ENCODE measurements at places on chromosomes 7 and 10.
A peak's percentile ranks its signal among the peaks of the same experiment; 100 is the strongest.

DNA sequence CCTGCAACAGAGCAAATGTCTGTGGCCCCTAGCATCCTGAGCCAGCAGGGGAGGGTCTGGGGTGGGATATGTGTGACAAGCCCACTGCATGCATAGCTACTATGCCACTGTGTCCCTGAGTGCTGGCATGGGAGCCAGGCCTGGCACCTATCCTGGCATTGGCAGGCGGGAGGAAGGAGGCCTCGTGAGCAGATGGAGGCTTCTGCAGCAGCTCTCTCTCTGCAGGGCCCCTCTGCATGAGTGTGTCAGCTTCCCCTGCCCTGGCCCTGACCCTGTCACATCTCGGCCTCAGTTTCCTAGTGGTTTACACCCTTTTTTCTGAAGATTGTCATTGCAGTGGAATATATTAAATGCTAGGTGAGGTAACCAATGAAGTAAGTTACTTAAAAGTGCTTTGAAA is 13.1 kb upstream of the IMPDH1 start:
- no peak for DNase-seq

GRCh38 chr10:118669020-118669791 is 73.8 kb upstream of the PRLHR start:
- no peak for DNase-seq

DNA sequence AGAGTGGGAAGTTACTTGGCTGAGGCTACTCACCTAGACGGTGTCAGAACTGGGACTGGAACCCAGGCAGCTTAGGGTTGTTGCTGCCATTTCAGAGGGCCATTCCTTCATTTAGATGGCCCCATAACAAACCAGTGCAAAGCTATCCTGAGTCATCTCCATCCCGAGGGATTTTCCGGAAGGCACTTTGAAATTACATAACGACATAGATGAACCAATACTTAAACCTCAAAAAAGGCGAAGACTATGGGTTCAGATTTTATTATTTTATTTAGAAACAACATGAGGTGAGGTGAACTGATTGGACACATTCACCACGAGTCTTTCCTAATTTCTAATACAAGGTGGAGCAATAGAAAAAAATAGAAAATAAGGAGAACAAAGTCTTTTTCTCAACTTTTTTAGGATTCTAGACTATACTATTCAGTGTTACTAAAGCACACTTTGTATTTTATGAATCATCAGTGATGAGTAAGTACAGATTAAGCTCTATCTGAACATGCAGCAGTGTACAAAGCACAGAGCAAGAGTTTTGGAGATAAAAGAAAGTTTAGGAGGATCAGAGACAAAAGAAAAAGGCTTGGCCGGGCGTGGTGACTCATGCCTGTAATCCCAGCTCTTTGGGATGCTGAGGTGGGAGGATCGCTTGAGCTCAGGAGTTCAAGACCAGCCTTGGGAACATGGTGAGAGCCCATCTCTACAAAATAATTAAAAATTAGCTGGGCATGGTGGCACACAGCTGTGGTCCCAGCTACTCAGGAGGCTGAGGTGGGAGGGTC is 79.5 kb upstream of the SVIL start:
- no peak for DNase-seq

GRCh38 chr10:72158176-72158575 is 57.6 kb upstream of the ANAPC16 start:
- DNase-seq = no peak

DNA sequence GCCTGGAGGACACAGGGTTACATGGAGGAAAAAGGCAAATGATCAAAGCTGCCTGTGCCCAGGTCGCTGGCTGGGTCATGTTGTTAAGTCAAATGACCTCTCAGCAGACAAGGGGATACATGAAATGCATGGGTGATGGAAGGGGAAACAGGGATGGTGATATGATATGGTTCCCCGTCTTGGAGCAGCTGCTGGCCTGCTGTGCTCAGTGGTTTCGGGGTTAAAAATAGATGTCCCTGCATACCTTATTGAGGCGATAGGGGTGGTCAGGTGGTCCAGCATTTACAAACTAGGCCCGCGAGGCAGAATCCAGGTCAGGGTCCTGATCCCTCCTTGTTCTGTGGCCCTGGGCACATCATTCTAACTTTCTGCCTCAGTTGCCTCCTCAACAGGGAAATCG is 157.2 kb downstream of the PRPF18 start:
- DNase-seq = no peak

GRCh38 chr10:44627591-44628354 is 242.9 kb upstream of the CXCL12 start:
- DNase-seq = no peak

- DNase-seq = no peak
Measured at GRCh38 chr7:1676550-1677078, 6.5 kb downstream of the ELFN1 start.

GRCh38 chr10:75895259-75895658 is 463.8 kb downstream of the LRMDA start:
- no peak for DNase-seq

DNA sequence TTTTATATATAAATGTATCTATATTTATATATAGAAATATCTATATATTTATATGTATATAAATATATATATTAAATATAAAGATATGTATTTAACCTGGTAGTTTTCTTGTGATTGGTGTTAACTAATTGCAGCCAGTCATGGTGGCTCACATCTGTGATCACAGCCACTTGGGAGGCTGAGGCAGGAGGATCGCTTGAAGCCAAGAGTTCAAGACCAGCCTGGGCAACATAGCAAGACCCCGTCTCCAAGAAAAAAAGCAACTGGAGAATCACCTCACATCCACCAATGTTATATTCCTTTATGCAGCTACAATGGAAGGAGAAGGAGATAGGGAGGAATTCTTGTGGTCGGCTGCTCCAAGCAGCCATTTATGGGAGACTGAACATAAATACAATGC is 224.9 kb downstream of the BAMBI start:
- no peak for DNase-seq

DNA sequence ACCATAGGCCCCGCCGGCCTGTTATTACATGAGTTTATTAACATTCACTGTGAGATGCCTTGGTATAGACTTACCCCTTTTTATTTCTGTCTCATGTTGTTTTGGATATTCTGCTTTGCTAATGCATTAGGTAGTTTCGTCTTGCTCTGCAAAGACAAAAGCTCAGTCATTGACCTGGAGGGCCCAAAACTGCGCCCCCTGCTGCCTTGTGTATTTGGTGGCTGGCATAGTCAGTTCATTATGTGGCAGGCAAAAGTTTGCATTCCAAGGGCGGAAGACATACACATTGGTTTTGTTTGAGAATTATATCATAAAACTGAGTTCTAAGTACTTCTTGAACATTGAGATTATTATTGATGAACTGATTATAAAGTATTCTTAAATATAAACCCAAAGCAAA is 372.5 kb downstream of the SDK1 start:
- no peak for DNase-seq

GRCh38 chr10:22437620-22438588 is 92.6 kb downstream of the SPAG6 start:
- no peak for DNase-seq

GRCh38 chr10:130771491-130771946 is 540.0 kb downstream of the TCERG1L start:
- DNase-seq = no peak

DNA sequence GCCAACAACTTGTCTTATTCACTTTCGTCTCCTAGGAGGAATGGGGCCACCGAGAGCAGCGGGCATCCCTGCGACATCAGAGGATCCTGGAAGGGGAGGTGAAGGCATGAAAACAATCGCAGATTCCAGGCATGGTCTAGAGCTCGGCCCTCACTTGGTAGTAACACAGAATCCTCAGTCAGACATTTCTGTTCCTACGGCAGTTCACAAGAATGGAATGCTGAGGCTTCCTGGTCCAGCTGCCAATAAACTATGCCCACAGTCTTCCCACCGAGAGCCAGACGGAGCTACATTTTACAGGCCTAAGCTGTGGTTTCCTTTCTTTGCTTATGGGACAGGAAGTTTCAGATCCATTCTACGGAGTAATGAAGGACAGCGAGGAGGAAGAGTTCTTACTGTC is 75.8 kb downstream of the OR13A1 start:
- DNase-seq = no peak

DNA sequence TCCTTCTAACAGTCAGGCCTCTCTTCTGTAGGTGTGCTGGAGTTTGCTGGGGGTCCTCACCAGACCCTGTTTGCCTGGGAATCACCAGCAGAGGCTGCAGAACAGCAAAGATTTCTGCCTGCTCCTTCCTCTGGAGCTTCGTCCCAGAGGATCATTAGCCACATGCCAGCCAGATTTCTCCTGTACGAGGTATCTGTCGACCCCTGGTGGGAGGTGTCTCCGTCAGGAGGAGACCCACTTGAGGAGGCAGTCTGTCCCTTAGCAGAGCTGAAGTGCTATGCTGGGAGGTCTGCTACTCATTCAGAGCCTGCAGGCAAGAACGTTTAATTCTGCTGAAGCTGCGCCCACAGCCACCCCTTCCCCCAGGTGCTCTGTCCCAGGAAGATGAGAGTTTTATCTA is 611.1 kb upstream of the COBL start:
- DNase-seq = no peak

DNA sequence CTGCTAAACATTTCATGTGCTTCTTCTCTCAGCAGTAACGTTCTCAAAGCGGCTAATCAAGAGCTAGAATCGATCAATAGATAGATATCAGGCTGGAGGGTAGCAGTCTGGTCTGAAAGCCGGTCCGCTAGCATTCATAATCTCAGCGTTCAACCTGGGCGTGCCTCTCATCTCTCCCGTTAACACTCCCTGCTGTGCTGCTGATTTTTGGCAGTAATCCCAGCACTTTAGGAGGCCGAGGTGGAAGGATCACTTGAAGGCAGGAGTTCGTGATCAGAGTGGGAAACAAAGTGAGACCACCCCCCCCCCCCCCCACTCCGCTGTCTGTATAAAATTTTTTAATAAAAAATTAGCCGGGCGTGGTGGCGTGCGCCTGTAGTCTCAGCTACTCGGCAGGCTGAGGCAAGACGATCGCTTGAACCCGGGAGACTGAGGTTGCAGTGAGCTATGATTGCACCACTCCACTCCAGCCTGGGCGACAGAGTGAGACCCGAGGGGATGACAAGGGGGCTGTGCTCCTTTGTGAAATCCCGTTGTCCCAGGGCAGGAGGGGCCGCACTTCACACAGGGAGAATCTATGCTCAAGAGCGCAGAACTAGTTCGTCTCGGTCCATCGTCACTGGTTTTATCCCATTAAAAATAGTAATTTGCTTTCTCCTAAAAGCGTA is 624 bp upstream of the CEP55 start:
- DNase-seq = peak; percentile 18

DNA sequence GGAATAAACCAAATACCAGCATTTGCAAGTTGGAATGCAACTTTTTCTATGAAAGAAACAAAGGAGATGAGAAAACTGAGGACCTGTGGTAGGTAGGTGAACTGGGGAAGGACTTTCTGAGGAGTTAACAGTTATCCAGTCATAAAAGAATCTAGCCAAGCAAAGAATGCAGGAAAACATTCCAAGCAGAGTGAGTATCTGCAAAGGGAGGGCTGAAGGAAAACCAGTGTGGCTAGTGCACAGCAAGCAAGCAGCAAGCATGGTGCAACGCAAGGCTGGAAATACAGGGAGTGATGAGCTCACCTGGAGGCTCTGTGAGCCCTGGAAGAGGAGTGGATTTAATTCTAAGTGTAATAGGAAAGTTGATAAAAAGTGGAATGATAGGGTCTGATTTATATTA is 44.0 kb downstream of the RTKN2 start:
- no peak for DNase-seq

DNA sequence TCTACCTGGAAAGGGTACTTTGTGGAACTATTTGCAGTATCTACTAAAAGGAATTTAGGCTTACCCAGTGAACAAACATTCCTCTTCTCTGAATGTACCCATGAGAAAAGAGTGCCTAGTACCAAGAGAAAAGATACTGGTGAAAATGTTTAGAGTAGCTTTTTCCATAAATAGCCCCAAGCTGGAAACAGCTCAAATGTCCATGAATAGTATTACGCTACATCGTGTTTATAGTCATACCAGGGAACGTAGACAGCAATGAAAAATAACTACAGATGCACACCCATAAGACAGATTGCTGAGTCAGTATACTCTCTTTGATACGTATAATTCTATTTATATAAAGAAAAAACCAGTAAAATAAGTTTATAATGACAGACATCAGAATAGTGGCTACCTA is 285.9 kb downstream of the KLF6 start:
- DNase-seq = no peak

DNA sequence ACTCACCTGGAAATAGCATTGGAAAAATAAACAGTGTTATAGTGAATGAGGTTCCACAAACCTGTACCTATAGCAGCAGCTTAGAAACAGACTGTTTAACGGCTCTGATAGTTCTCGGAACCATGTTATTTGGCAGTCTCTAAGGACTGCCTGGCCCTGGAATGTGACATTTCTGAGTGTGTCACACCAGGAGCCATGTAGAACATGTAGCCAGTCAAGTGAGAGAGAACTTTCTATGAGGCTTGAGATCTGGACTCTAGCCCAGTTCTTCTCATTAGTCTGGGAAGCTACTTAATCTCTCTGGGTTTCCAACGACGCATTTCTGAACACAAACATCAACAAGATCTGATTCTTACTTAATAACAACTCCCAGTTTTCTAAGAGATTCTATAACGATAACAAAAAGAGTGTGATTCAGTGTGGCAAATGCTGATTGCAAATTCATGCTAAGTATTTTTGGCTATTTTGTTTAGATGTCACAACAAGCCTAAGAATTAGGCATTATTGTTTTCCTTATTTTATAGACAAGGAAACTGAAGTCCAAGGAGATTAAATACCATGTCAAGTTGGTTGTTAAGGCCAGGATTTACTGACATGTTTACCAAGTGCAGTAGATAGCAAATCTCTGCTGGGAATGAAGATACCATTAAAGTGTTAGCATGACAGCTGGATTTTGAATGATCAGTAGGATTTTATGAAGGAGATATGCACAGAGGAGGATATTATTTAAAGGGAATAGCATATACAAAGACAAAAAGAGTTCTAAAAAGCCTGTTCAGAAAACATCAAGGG is 47.2 kb downstream of the APBB1IP start:
- DNase-seq = no peak

GRCh38 chr7:50159154-50159553 is 66.1 kb upstream of the ZPBP start:
- no peak for DNase-seq

GRCh38 chr7:139913021-139913844 is 84.2 kb downstream of the TBXAS1 start:
- no peak for DNase-seq

- no peak for DNase-seq
Measured at GRCh38 chr10:89120931-89121763, 86.0 kb downstream of the CH25H start.

All from activated CD8-positive, alpha-beta memory T cell treated with anti-CD3 and anti-CD28 coated beads for 48 hours (primary cell).